ENCODE measurements at places on chromosomes 4 and X. TPM values are rescaled to one million over a fixed set of nuclear protein-coding genes. Genes with fewer than 3 reads are reported as not detected.

DNA sequence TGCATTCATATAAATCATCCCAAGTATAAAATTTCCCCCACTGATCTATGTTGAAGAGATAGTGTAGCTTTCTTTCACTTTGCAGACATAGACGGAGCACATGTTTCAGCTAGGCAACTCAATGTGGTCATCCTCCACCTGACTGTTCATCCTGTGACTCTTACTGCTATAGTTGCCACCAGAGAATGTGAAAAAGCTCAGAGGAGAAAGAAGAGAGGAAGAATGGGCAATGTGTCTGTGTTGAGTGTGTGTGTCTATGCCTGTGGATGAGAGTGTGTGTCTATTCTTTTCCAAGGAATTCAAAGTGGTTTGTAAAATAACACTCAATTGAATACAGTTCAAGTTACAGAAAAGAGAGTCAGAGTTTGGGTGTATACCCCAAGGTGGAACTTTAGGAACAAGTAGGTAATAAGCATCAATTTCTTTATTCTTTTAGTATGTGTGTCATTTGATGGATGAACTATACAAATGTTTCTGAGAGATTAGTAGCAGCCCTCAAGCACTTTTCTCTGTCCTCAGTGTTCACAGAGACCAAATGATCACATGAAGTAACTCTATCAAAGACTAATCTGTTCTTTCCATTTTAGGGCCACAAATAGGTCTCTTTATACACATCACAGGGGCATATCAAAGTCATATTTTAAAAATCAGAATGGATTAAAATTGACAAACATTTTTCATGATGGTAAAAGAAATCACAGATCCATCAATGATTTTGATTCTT is 2.3 kb downstream of the SNCA start:
- DNase-seq: no peak

The FATE1 gene
- total RNA-seq: 0.78 TPM

GRCh38 chr4:110751183-110751582 is 128.3 kb upstream of the PITX2 start:
- DNase-seq: no peak

The HHIP gene
- 0.22 TPM for total RNA-seq

- no peak for DNase-seq
These were observed 299.5 kb downstream of the MAPK10 start for GRCh38 chr4:86060341-86060740.

DNA sequence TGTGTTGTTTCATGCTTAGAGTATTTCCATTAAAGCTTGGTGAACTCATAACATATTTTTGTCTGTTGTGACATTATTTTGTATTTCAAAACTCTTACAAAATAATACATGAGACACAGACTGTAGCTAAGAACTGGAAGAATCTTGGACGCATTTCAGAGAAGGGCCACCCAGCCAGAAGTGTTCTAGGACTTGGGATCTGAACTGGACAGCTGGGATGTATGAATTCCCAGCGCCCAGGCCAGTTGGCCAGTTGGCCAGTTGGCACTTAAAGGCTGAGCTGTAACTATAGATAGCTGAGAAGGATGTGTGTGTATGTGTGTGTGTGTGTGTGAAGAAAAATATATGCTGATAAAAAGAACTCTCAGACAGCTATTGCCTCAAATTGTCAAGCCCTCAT is 193.4 kb upstream of the GPR101 start:
- DNase-seq: no peak

The ADH7 gene
- not detected for total RNA-seq

The GAGE1 gene
- not detected for total RNA-seq

The CXCL6 gene
- 1.1 TPM for total RNA-seq

DNA sequence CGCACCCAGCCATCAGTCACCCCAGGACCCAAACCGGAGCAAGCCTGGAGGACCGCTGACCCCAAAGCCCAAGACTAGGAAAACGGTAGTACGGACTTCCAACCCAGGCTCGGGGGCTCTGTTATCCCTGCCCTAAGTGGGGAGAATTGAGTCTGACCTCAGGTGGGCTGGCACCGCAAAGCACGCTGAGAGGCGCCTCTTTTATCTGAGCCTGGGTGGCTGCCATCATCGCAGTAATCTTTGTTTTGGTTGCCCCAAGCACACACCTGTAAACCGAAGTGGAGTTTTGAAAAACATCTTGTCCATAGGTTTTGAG is 894 bp upstream of the SH3RF1 start:
- DNase-seq: no peak

DNA sequence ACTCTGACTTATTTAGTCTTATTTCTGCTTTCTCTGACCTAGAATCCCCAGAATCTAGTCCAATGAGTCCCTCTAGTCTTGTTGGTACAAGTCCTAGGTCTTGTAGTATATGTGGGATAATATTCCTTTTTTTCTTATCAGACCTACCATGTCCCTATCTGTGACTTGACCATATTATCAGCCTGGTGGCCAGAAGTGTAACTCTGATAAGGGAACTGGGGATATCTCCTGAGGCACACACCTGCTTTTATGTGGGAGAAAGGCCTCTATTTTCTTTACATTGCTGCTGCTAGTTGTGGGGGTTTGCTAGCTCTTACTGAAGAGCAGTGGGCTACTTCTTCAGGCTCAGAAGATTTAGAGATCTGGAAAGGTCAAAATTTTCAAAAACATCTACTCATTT is 38.6 kb downstream of the CFAP299 start:
- DNase-seq: no peak

- DNase-seq: no peak
These were observed 495.7 kb downstream of the RAPGEF2 start for GRCh38 chr4:159598602-159599001.

DNA sequence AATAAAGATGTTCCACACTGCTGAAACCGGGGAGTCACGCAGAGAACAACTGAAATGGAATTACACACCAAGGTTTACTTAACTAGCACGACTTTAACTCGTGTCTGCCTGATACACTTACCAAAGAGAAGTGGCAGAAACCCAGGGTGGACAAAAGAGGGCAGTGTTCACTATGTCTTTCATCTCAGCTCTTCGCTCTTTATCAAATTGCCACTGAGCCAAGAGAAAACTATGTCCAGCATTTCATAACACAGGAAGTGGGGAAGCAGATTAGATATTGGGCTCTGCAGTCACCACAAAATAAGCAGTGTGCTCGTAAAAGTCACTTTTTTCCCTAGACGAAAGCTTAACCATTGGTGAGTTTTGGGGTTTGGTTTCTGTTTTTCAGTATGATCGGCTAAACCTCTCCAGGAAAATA is 155.7 kb downstream of the CHIC2 start:
- DNase-seq: no peak

The XAGE1B gene
- not detected for total RNA-seq

DNA sequence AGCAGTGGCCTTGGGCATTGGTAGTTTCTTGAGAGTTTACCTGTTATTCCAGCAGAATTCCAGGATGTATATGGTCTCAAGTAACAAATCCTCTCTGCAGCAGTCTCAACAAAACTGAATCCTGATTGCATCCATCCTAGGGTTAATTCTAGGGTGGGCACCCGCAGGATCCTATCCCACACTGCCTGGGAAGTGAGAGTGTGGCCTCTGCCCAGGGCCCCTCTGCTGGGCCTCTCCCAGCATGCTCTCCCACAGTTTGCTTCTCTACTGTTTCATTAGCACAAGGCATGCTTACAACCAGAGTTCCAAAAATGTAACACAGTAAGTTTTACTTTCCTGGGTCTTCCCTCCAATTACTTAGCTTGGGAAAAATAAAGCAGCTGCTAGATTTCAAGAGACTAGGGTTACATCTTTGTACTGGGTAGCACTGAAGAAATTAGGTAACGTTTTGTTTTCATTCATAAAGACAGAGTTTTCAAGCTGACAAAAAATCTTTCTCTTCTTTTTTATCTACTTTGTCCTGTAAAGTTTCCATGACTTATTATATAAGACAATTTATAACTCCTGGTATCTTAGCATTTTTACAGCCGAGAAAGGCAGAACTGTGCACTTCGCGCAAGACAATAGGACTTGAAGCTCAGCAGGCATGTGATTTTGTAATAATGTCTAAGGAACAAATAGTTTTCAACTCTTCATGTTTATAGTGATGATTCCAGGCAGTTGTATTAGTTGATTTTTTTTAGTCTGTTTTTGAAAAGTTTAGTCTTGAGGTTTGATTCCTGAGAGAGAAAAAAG is 131.2 kb upstream of the PCDH18 start:
- DNase-seq: no peak

The CT45A2 gene
- not detected for total RNA-seq

DNA sequence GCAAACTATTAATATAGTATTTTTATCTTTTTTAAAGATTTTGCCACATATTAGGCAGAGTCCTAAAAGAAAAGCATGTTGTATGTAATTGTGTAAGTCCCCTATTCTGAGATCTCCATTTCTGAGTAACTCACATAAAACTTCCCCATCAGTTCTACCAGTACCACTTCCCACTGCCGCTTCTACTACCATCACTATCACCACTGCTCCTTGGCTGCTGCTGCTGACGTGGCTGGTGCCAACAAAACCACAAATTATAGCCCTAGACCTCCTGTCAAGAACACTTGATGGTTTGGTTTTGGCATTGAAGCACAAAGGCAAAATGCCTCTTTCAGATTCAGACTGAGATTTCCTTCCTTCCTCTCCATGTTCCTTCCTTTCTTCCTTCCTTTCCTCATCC is 106.4 kb downstream of the MMRN1 start:
- no peak for DNase-seq

DNA sequence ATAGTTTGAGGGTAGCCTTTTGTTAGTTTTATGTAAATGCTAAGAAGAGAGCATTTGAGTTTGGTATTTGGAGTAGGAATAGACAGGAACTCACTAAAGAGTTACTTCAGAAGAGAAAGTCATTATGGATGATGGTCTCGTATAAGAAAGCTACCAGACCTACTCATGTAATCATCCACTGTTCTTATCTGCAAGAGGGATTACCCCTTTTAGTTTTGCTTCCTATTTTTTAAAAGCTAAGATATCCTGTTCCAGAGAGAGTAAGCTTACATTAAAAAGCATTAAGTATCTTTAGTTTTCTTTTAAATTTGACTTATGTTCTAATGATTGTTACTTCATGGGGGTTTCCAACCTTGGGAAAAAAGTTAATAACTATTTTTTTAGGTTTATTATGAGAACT is 12.5 kb upstream of the ART3 start:
- no peak for DNase-seq

The CDS1 gene
- total RNA-seq: 21.6 TPM

GRCh38 chr4:174604198-174604597 is 81.9 kb upstream of the HPGD start:
- DNase-seq: no peak

- DNase-seq: no peak
These were observed 399.0 kb downstream of the NKX6-1 start for GRCh38 chr4:84100071-84100470.

DNA sequence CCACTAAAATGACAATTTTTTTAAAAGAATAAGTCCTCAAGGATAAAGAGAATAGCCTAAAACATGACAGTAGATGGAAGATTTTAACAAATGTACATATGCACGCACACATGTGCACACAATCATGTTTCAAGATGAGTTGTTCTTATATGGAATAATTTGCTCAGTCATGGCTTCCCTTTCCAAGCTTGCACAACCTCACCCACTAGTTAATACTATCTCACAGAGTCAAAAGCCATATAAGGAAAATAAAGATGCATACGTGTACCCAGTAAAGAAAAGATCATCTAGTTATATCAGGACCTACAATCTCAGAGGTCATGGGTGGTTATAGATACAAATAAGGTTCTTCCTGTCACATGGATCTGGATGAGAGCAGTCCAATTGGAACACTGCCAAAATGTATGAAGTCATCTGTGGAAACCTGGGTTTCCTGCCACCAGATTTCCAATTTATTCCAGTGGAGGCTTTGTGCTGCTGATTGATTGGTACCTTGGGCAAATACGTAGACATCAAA is 56.1 kb downstream of the FAM13A start:
- no peak for DNase-seq

DNA sequence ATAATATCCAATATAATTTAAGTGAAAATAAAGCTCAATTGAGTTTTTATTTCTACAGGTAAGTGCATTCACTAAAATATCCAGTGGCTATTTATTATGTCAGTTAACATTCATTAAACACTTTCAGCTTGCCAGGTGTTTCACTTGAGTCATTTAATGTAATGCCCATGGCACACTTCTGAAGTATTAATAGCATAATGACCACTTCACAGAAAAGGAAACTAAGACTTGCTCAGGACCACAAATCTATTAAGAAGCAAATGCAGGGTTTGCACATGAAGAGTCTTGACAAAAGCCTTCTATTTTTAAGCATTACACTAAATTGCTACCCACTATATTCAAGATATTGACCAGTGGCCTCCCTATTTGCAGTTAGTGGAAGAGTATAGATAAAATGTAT is 612.7 kb downstream of the KCTD8 start:
- DNase-seq: no peak

DNA sequence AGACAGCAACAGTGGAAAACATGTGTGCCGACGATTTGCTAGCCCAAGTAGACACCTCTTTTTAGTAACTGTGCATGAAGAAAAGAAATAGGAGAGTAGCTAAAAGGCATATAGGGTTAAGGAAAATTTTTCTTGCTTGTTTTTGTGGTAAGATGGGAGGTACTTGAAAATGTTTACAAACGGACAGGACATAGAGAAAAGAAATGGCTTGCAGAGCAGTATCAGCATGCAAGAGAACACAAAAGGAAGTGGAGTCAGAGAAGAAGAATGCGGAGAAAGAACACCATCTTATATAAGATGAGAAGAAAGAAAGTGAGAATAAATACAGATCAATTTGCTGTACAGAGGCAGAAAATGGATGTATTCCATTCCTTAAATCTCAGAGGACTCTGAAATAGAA is 263.7 kb upstream of the ETNPPL start:
- DNase-seq: no peak

The HSD17B13 gene
- 0.31 TPM for total RNA-seq

GRCh38 chr4:173449380-173449717 is 50.4 kb upstream of the SCRG1 start:
- DNase-seq: no peak

DNA sequence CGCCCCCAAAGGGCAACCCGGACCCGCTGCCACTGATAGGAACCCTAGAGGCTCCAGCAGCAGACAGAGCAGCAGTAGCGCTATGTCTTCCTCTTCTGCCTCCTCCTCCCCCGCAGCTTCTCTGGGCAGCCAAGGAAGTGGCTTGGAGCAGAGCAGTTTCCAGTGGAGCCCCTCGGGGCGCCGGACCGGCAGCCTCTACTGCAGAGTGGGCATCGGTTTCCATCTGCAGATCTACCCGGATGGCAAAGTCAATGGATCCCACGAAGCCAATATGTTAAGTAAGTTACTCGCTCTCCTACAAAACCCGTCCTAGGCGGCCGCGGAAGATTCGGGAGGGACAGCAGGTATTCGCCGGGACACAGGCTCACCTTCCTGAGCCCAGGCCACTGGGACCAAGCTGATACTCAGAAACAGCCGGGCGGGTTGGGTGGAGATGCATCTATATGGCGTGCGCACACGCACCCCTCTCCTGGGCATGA is 477 bp downstream of the FGF5 start:
- no peak for DNase-seq

GRCh38 chr4:12712648-12713339 is 771.3 kb downstream of the RAB28 start:
- DNase-seq: no peak

All from progenitor cell of endocrine pancreas (in vitro differentiated cells).